Left ventricle myocardium inferior (tissue), 1 donor: ENCODE measurements at places on chromosomes 5 and 9. TPM values are rescaled to one million over a fixed set of nuclear protein-coding genes. Genes with fewer than 3 reads are reported as not detected.

- no peaks in the 10 kb centered on the region for H3K36me3 ChIP-seq
- no peak overlapping the region for H3K4me3 ChIP-seq
- H3K4me1 ChIP-seq, result peaks cover 5% of the 10 kb centered on the region
- no peaks in the 10 kb centered on the region for H3K27me3 ChIP-seq
Measured at GRCh38 chr5:103446813-103447212, 115.8 kb downstream of the NUDT12 start.

GRCh38 chr5:2709976-2710689, 41.3 kb downstream of the IRX2 start:
- no peaks in the 10 kb centered on the region for H3K4me1 ChIP-seq
- no peak overlapping the region for H3K27ac ChIP-seq
- no peak for DNase-seq
- no peak overlapping the region for H3K4me3 ChIP-seq
- no peaks in the 10 kb centered on the region for H3K36me3 ChIP-seq
- peaks cover 76% of the 10 kb centered on the region for H3K27me3 ChIP-seq

- no peaks in the 10 kb centered on the region for H3K36me3 ChIP-seq
- no peak for DNase-seq
- H3K4me3 ChIP-seq, result no peak overlapping the region
- no peak overlapping the region for H3K27ac ChIP-seq
- H3K27me3 ChIP-seq, result peaks cover 45% of the 10 kb centered on the region
Measured at GRCh38 chr9:131776473-131776872, 36.6 kb upstream of the RAPGEF1 start.

DNA sequence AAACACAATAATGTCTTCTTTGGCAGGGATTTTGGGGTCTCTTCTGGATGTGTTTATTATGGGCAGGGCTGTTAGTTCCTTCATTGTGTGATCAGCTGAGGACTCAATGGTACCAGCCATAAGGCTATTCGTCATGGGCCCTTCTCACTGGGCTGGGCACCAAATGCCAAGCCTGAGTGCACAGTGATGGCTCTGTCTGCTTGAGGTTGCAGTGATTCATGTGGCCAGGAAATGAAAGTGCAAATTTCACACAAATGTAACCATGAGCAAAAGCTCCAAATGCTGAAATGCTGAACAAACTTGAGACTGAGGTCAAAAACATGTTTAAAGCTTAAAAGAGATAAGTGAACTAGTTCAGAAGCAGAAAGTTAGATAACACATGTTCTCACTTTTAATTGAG, 191.0 kb downstream of the TARS1 start:
- no peak overlapping the region for H3K4me3 ChIP-seq
- no peak for DNase-seq

DNA sequence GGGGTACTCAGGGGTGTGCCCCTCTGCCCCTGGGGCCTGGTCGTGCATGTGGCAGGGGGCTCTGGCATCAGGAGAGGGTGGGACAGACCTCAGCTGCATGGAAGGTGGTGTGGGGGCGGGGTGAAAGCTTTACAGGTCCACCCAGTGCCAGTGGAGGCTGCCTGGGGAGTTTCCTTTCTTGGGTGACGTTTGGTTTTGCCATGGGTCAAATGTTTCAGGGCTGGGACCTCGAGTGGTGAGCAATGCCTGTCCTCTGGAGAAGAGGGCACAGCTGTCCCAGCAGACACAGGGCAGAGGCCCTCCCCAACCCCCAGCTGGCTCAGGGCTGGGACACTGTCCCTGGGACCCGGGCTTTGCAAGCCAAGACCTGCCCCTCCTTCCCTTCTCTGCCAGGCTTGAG, 3.6 kb downstream of the RXRA start:
- H3K27ac ChIP-seq, result peak overlapping the region; percentile 93
- peak; percentile 28 for DNase-seq
- H3K4me3 ChIP-seq, result peak overlapping the region; percentile 91
- H3K36me3 ChIP-seq, result no peaks in the 10 kb centered on the region
- peaks cover 90% of the 10 kb centered on the region for H3K4me1 ChIP-seq
- H3K27me3 ChIP-seq, result no peaks in the 10 kb centered on the region

GRCh38 chr5:112684121-112684520, 53.6 kb upstream of the APC start:
- no peaks in the 10 kb centered on the region for H3K36me3 ChIP-seq
- H3K27me3 ChIP-seq, result peaks cover 2% of the 10 kb centered on the region

- H3K27ac ChIP-seq, result no peak overlapping the region
- no peaks in the 10 kb centered on the region for H3K27me3 ChIP-seq
- H3K4me3 ChIP-seq, result no peak overlapping the region
- no peaks in the 10 kb centered on the region for H3K36me3 ChIP-seq
- H3K4me1 ChIP-seq, result no peaks in the 10 kb centered on the region
- no peak for DNase-seq
Measured at GRCh38 chr9:91697201-91697600, 252.8 kb downstream of the ROR2 start.

DNA sequence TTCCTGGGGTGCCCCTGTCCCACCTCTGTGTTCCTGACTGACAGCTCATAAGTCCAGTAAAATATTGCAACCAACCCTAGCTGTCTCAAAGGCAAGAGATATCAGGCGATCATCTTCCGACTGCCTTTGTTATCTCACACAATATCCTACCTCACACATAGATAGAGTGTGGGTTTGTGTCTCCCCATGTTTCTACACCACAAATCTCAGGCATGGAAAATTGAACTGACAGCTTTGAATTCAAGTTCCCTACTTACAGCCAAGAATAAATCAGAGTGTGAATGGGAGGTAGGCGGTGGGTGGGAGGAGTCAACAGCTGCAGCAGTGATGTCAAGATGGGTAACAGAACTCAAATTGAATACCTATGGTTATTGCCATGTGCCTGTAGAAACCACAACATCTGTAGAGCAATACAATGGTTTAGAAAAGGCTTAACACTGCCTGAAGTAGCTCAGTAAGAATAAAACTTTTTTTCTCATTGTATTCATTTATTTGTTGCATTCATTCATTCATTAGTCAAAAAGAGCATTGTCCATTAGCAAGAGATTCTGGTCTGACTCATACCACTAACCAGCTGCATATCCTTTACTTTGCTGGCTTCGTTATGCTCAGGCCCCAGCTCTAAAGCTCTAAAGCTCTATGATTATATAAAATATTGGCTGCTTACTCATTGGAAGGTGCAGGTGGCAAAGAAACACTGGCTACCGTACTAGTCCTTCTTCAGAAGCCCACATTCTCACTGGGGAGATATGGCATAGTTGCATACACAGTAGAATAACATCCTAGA, 108.2 kb upstream of the DMAC1 start:
- no peak overlapping the region for H3K27ac ChIP-seq
- H3K4me1 ChIP-seq, result no peaks in the 10 kb centered on the region
- no peaks in the 10 kb centered on the region for H3K36me3 ChIP-seq
- H3K4me3 ChIP-seq, result no peak overlapping the region
- no peak for DNase-seq

- peak overlapping the region; percentile 89 for H3K27ac ChIP-seq
- peaks cover 31% of the 10 kb centered on the region for H3K4me1 ChIP-seq
- H3K4me3 ChIP-seq, result peak overlapping the region; percentile 79
- no peak for DNase-seq
- peaks cover 17% of the 10 kb centered on the region for H3K36me3 ChIP-seq
- no peaks in the 10 kb centered on the region for H3K27me3 ChIP-seq
Measured at GRCh38 chr9:98057138-98057799, 737 bp downstream of the NANS start.

DNA sequence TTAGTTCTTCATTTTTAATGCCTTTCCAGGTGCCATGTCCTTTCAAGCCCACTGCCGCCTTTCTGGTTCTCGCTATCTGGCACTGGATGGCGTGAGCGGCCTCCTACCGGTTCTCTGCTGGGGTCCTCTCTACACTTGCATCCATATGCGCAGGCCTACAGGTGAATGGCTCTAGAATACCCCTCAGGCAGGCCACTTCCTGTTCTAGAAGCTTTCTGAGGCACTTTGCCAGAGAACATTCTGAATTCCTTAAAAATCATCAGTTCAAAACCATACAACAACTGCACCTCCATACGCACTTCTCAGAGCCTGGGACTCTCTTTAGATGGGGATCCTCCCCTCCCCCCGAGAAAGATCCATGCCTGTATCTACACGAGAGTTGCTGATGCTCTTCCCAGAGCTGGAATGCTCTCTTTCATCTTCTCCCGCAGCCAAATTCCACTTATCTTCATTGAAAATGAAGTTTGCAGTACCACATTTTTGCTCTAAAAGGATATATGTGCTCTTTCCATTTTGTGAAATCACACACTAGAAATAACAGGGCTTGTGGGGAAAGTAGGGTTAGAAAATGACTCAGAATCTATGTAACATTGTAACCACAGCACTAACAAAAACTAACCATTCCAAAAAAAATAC, 1.4 kb upstream of the LHFPL2 start:
- no peak overlapping the region for H3K27ac ChIP-seq
- no peaks in the 10 kb centered on the region for H3K27me3 ChIP-seq
- peaks cover 34% of the 10 kb centered on the region for H3K4me1 ChIP-seq

GRCh38 chr9:124163760-124164255, 93.9 kb upstream of the NEK6 start:
- no peaks in the 10 kb centered on the region for H3K36me3 ChIP-seq
- H3K4me3 ChIP-seq, result no peak overlapping the region
- no peaks in the 10 kb centered on the region for H3K4me1 ChIP-seq
- DNase-seq, result no peak
- H3K27ac ChIP-seq, result peak overlapping the region; percentile 25
- no peaks in the 10 kb centered on the region for H3K27me3 ChIP-seq

DNA sequence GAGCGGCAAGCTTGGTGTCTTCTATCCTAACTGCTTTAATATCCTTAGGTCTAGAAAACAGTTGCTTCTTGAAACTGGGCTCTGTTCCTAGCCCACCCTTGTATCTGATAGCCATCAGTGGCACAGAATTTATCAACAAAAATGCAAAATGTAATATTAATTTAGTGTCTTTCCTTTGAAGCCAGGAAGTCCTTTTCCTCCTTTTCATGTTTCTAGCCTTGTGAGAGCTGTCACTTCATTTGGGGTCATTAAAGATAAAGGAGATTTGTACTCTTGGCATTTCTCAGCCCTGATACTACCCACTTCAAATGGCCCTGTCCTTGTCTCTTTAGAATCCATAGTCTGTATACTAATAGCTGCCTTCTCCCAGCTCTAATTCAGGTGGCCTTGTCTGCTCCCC, 111.0 kb downstream of the GAS1 start:
- H3K4me1 ChIP-seq, result no peaks in the 10 kb centered on the region
- DNase-seq, result no peak
- H3K27ac ChIP-seq, result no peak overlapping the region
- no peak overlapping the region for H3K4me3 ChIP-seq
- no peaks in the 10 kb centered on the region for H3K36me3 ChIP-seq
- no peaks in the 10 kb centered on the region for H3K27me3 ChIP-seq

DNA sequence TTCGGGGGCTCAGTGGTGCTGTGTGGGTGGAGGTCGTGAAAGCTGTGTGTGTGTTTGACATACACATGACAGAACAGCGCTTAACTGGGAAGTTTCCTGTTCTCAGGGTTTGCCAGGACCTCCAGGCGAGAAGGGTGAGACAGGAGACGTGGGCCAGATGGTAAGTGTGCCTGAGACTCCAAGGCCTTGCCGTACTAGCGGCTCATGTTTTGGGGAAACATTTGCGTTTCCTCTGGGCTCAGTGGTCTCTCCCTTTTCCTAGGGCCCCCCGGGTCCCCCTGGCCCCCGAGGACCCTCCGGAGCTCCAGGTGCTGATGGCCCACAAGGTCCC, 68.3 kb upstream of the FCN2 start:
- no peaks in the 10 kb centered on the region for H3K27me3 ChIP-seq
- no peak for DNase-seq
- H3K27ac ChIP-seq, result no peak overlapping the region
- no peak overlapping the region for H3K4me3 ChIP-seq
- H3K4me1 ChIP-seq, result peaks cover 13% of the 10 kb centered on the region

DNA sequence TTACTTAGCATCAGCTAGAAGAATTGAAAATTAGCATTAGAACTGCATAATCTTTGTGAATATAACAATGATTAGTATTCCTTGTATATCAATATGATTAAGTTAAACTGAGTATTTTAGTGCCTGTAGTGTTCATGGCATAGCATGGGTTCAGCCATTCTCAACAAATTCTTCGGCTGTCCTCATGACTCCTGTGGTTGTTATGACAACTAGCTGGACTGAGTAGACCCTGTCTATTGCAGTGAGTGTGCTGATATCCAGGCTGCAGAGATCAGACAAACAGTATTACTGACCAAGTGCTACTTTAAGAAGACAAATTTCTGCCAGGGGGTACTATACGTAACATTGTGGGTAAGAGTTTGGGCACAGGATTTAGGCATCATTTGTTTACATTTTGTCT, 125.9 kb downstream of the NUDT12 start:
- H3K27me3 ChIP-seq, result no peaks in the 10 kb centered on the region
- peaks cover 11% of the 10 kb centered on the region for H3K4me1 ChIP-seq
- no peak overlapping the region for H3K27ac ChIP-seq
- no peak overlapping the region for H3K4me3 ChIP-seq

- H3K4me3 ChIP-seq, result no peak overlapping the region
- no peaks in the 10 kb centered on the region for H3K36me3 ChIP-seq
- no peaks in the 10 kb centered on the region for H3K4me1 ChIP-seq
- H3K27me3 ChIP-seq, result no peaks in the 10 kb centered on the region
- no peak overlapping the region for H3K27ac ChIP-seq
- DNase-seq, result no peak
Measured at GRCh38 chr5:60403343-60404006, 296.5 kb downstream of the DEPDC1B start.

- no peak overlapping the region for H3K27ac ChIP-seq
- H3K36me3 ChIP-seq, result no peaks in the 10 kb centered on the region
- no peaks in the 10 kb centered on the region for H3K27me3 ChIP-seq
Measured at GRCh38 chr5:34742061-34742460, 85.9 kb downstream of the RAI14 start.

DNA sequence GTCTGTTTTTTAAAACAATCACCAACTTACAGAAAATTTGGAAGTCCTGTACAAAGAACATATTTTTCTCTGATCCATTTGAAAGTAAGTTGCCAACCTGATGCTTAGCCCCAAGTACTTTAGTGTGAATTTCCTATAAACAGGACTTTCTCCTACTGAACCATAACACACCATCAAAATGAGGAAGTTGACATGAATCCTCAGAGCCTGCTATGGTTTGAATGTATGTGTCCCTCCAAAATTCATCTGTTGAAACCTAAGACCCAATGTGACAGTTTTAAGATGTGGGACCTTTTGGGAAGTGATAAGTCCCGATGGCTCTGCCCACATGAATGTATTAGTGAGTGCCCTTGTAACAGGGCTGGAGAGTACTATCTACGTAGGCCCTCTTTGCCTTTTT, 6.4 kb upstream of the ACOT12 start:
- H3K27me3 ChIP-seq, result peaks cover 12% of the 10 kb centered on the region
- no peak for DNase-seq
- H3K4me3 ChIP-seq, result no peak overlapping the region
- no peaks in the 10 kb centered on the region for H3K4me1 ChIP-seq
- H3K27ac ChIP-seq, result no peak overlapping the region
- H3K36me3 ChIP-seq, result no peaks in the 10 kb centered on the region

Gene LCN9
- total RNA-seq, result not detected

Gene ECSCR
- 20.9 TPM for total RNA-seq

Gene ZNF366
- total RNA-seq, result 8.1 TPM

Gene HRCT1
- 6.2 TPM for total RNA-seq
